ENCODE measurements at places on chromosomes 5 and 9.
A peak's percentile ranks its signal among the peaks of the same experiment; 100 is the strongest.

GRCh38 chr9:2536511-2536910, 85.1 kb upstream of the VLDLR start:
- DNase-seq: no peak

- DNase-seq: no peak
These were observed 11.0 kb upstream of the CCNH start for GRCh38 chr5:87423755-87424154.

- DNase-seq: no peak
These were observed 90.2 kb upstream of the FAM174A start for GRCh38 chr5:100444961-100445360.

- DNase-seq: no peak
These were observed 366.5 kb downstream of the TAF11L14 start for GRCh38 chr5:18000744-18001143.

- peak; percentile 12 for DNase-seq
These were observed 93.5 kb upstream of the CACNA1B start for GRCh38 chr9:137784046-137784445.

DNA sequence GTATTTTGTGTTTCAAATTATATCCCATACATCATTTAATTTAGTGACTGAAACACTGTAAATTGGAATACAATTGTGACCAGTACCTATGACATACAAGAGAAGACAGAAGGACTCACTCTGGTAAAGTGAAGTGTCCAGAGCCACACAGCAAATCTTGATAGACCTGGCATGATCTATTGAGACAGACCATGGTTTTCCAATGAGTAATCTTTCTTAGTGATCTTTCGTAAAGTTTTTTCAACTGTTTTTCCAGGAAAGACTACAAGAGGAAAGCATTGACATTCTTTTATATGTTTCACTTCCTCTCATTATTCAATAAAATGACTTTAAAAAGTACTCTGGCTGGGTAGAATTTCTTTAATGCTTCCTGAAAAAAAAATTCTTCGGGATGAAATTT, 43.3 kb upstream of the ALDH1A1 start:
- no peak for DNase-seq

Measured in mesendoderm (in vitro differentiated cells).